ENCODE measurements at places on chromosomes 3 and 15.

DNA sequence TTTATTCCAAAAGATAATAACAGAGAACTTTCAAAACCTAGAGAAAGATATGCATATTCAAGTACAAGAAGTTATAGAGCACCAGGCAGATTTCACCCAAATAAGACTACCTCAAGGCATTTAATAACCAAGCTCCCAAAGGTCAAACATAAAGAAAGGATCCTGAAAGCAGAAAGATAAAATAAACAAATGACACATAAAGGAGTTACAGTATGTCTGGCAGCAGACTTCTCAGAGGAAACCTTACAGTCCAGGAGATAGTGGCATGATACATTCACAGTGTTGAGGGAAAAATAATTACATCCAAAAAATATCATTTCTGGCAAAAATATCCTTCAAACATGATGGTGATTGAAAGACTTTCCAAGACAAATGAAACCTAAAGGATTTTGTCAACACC lies 185.8 kb upstream of the POU1F1 start:
- no peak for DNase-seq

DNA sequence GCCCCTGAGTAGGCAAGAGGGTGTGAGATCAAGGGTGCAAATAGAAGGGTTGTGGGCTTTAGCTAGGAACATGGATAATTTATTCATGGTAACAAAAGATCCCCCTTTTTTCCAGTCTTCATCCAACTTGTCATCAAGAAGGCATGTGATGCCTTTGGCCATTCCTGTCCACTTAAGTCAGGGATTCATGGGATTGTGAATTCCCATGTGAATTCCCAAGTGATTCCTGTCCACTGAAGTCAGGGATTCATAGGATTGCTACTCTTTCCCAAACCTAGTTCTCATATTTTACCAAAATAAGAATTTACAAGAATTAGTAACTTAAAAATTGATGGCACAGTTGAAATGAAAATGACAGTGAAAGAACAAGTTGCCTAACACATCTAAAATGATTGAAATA lies 40.8 kb downstream of the HMG20A start:
- DNase-seq = no peak

- no peak for DNase-seq
Observed at GRCh38 chr3:167066977-167067786, 312.9 kb downstream of the ZBBX start.

DNA sequence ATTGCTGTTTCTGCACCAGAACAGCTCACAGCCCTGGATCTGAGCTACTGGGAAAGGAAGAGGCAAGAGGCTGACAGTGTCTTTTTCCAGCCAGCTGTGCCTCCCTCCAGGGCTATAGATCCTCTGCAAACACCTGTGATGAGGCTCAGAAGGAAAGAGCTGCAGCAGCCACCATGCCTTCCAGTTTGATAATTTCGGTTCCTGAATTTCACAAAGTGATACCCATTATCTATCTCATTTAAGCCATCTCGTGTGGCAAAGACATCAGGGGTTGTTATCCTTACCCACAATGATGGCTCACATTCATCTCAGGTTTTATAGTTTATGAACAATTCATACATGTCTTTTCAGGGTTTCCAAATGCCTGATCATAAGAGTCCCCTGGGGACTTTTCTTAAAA lies 1.8 kb upstream of the LARP6 start:
- DNase-seq = no peak

- DNase-seq = no peak
Observed at GRCh38 chr3:176741664-176742047, 455.6 kb downstream of the TBL1XR1 start.

DNA sequence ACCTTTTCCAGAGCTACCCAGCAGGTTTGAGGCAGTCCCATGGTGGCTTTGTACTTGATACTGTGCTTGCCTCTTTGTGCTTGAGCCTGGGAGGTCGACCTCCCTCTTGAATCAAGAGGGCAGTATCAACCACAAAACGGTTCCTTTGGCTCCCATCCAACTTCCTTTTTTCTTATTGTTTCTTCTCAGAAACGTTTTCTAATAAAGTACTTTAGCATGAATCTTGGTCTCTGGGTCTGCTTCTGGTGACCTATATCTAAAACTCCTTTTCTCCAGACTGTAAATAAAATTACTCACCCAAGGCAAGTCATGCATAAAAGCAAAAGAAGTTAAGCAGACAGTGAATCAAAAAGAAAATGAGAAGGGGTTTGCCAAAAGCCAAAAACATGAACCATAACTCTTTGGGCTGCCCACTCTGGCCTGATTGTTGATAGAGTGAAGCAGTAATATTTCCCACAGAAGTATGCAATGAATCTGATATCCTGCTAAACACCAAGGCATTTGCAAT lies 112.2 kb upstream of the SLC4A7 start:
- DNase-seq = no peak

GRCh38 chr3:179819379-179819778 lies 166.5 kb downstream of the USP13 start:
- no peak for DNase-seq

GRCh38 chr15:86164232-86164898 lies 84.7 kb downstream of the AGBL1 start:
- no peak for DNase-seq

- DNase-seq = no peak
Observed at GRCh38 chr3:180183346-180183745, 146.6 kb upstream of the PEX5L start.

DNA sequence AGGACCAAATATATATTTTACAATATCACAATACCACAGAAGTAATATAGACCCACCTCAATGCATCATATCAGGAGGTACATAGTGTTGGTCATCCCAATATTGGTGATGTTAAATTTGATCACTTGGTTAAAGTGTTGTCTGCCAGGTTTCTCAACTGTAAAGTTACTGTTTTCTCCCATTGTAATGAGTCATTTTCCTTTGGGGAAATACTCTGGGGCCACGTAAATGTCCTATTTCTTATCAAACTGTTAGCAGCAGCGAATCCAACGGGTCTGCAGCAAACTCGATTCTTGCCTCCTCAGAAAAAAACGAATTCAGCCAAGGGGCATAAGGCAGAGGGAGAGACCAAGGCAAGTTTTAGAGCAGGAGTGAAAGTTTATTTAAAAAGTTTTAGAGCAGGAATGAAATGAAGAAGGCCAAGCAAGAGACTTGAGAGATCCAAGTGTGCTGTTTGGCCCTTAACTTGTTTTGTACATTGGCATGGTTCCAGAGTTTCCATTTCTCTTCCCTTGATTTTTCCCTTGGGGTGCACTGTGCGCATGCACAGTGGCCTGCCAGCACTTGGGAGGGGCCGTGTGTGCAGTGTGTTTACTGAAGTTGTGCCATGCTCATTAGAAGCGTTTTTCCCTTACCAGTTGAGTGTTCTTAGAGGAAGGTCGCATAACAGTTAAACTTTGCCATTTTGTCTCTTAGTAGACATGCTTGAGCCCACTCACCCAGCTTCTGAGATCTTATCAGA lies 512.5 kb downstream of the AGBL1 start:
- no peak for DNase-seq

GRCh38 chr3:25218362-25218761 lies 209.7 kb upstream of the RARB start:
- no peak for DNase-seq

DNA sequence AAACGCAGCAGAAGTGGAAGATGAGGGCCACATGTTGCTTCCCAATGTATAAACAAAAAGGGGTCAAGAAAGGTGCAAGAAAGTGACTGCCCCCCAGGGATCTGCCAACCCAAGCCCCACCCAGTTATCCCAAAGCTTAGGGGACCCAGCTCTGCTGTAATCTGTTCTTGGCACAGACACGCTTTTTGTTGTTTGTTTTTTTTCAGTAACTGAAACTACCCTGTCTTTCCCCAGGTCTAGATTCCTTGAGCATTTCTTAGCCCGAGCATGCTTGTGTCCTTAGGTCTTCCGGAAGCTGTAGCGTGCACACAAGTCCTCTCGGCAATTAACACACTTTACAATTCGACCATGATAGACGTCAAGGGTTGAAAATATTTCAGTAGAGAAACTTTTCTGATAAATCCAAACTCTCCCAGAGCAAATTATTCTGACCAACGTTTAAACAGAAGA lies 8.5 kb upstream of the PPARG start:
- no peak for DNase-seq

- DNase-seq = no peak
Observed at GRCh38 chr3:134808835-134809234, 13.8 kb downstream of the EPHB1 start.

- no peak for DNase-seq
Observed at GRCh38 chr3:86984271-86984670, 6.7 kb downstream of the VGLL3 start.

DNA sequence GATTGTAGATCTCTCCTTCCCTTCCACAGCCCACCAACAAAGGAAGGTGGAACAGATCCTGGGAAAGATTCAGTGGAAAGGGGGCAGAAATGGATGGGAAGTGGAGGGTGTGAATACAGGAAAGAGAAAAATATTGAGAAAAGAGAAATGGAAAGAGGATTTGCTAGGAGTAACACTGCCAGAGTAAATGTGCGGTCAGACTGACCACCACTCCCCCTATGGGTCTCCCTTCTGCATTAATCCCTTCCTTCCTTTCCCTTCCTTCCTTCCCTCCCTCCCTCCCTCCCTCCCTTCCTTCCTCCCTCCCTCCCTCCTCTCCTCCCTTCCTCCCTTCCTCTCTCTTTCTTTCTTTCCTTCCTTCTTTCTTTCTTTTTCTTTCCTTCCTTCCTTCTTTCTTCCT lies 12.0 kb upstream of the COMMD2 start:
- no peak for DNase-seq

DNA sequence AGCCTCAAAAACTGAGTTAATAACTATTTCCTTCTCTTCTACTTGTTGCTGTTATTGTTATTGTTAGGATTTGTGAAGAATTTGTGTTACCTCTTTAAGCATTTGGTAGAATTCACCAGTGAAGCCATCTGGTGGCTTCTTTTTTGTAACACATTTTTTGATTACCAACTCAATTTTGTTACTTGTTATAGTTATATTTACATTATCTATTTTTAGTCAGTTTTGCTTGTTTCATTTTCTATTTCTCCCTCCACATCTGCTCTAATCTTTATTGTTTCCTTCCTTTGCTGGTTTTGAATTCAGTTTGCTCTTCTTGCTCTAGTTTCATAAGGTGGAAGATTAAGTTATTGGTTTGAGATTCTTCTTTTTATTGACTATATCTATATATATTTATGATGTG lies 3.7 kb upstream of the SLC9C1 start:
- DNase-seq = no peak

- DNase-seq = peak; percentile 22
Observed at GRCh38 chr3:126180477-126181397, at the start of gene ALDH1L1. ALDH1L1 (minus strand) TSS chr3:126180586; CDS start chr3:126160979, 19,607 bp downstream.

DNA sequence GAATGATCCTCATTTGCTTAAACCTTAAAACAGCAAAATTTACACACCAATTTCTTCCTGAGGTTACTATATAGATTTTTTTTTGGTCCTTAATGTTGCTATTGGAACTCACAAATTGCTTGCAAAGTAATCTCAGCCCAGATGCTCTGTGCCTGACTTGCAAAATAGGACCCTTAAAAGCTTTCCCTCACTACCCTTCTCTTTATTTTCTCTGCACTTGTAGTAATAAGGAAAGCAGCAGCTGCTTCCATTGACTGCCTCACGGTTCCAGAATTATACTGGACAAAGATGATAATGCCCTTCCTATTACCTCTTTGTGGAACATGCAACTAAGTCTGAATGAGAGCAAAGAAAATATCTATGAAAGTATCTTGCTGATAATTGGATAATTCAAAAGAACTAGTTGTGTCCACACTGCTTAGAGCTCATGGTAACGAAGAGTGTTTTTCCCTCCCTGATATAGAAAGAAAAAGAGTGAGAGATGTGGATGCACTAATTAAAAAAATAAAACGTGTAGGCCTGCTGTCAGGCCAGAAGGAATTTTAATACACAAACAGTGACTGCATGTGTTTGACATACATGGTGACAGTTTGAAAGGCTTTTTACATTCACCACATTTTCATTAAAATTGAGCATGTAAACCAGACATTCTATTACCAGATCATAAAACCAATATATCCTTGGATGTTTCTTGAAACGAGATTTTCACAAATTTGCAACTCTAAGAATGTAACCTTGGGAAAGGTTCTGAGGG lies 783.1 kb downstream of the GBE1 start:
- no peak for DNase-seq

GRCh38 chr3:102374863-102375634 lies 59.8 kb upstream of the ZPLD1 start:
- no peak for DNase-seq

DNA sequence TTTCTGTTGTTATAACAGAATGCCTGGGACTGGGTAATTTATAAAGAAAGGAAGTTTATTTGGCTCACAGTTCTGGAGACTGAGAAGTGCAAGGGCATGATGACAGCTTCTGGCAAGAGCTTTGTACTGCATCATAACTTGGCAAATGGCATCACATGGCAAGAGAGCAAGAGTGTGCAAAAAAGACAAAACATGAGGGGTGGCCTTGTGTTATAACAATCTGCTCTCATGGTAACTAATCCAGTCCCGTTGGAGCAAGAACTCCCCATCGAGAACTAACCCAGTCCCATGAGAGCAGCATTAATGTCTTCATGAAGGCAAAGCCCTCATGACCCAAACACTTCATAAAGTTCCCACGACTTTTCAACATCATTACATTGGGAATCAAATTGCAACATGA lies 23.2 kb downstream of the SCN11A start:
- DNase-seq = no peak

- no peak for DNase-seq
Observed at GRCh38 chr15:70793694-70794093, 30.3 kb upstream of the UACA start.

DNA sequence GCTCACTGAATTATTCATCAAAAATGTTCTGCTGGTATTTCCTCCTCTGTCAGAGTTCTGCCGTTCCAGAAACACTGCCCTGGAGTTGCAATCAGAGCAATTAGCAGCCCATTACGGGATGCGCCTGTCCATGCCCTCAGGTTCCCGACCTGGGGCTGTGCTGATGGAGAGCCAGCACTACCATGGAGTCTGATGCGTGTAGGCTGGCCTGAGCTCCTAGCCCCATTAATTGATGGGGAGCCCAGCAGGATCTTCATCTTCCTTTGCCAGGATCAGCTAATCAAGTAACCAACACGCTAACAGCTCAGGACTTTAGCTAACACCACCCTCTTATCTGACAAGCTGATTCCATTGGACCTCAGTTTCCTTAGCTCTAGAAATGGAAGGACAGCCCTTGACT lies 164.2 kb downstream of the ABHD5 start:
- no peak for DNase-seq

GRCh38 chr3:131811481-131811880 lies 223.3 kb downstream of the CPNE4 start:
- no peak for DNase-seq

GRCh38 chr15:43268111-43269105 lies 1.7 kb upstream of the TGM5 start:
- DNase-seq = no peak

DNA sequence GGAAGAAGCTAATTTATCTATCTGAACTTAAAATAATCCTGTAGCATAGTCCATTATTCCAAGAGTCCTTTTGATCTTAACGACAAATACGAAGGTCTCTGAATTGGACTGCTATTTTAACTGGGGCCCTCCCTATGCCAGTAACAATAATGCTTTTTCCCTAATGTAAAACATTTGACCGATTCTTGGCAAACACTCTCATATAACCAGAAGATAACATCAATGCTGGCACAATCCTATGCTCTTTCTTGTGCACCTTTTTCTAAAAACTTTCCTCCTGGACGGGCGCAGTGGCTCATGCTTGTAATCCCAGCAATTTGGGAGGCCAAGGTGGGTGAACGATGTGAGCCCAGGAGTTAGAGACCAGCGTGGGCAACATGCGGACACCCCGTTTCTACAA lies 3.9 kb downstream of the LRRFIP2 start:
- DNase-seq = no peak

GRCh38 chr15:41575282-41575681 lies 16.3 kb downstream of the TYRO3 start:
- no peak for DNase-seq
